ENCODE measurements at places on chromosomes 6 and 20.

DNA sequence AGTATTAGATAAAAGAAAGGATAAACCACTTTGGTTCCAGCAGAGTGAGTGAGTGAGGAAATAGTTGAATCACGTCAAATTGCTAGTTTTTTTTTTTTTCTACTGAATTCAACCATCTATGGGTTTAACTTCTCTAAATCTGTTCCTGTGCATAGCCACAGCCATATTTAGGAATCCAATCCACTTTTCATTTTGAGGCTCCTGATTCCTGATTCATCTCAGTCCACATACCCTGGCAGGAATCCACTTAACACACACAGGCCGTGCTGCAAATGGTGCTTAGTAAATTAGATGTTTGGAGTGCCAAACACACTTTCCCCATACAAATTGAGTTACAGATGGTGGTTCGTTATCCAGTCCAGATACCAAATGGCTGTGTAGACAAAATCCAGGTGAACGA is 220.3 kb downstream of the ALDH8A1 start:
- DNase-seq = no peak

GRCh38 chr6:110511401-110511800 is 35.0 kb upstream of the SLC22A16 start:
- no peak for DNase-seq

DNA sequence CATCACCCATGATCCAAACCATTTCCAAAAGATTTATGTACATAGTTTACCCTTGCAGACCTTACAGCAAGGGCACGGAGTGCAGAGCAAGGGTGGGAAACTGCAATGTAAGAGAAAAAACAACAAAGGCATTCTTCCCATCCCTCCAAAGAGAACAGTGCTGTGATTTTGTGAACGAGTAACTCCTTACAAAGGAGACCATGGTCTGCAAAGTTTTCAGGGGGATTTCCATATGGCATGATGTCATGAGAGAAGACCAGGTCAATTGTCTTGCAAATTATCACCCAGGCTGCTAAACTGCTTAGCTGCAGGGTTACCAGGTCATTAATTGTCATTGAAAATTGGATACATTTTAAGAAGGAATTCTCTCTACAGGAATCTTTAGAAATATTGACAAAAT is 58.3 kb downstream of the LAMP5 start:
- no peak for DNase-seq

GRCh38 chr6:86966271-86966670 is 28.9 kb downstream of the HTR1E start:
- no peak for DNase-seq

GRCh38 chr6:139271056-139271455 is 20.7 kb downstream of the TXLNB start:
- DNase-seq = no peak

DNA sequence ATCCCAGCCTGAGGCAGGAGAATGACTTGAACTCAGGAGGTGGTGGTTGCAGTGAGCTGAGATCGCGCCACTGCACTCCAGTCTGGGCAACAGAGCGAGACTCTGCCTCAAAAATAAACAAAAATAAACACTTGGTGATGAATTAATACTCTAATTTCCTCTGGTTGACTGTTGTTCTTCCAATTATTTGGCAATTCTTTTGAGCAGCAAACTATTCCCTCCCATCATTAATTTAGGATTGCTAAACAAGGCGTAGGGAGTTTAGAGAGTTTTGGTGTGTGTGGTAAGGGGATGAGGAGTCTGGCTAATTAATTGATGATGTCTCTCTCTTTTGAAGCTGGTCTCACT is 2.7 kb upstream of the ID1 start:
- no peak for DNase-seq

DNA sequence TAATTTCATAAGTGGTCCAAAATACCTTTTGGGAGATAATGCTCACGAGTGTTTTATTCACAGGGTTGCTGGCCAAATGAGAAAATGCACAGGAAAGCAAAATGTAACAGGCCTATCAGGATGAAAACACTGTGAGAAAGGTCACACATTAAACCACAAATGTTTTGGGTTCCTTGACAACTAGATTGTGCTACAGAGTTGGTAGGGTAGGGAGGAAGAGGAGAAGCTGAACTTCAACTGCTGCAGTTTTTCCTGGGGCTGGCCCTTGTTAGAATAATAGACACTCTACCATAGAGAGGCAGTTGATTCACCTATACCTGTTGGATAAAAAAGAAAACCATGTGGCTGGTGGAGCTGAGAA is 28.1 kb upstream of the PAQR8 start:
- no peak for DNase-seq

GRCh38 chr20:38242848-38243708 is 17.5 kb downstream of the KIAA1755 start:
- peak; percentile 64 for DNase-seq

DNA sequence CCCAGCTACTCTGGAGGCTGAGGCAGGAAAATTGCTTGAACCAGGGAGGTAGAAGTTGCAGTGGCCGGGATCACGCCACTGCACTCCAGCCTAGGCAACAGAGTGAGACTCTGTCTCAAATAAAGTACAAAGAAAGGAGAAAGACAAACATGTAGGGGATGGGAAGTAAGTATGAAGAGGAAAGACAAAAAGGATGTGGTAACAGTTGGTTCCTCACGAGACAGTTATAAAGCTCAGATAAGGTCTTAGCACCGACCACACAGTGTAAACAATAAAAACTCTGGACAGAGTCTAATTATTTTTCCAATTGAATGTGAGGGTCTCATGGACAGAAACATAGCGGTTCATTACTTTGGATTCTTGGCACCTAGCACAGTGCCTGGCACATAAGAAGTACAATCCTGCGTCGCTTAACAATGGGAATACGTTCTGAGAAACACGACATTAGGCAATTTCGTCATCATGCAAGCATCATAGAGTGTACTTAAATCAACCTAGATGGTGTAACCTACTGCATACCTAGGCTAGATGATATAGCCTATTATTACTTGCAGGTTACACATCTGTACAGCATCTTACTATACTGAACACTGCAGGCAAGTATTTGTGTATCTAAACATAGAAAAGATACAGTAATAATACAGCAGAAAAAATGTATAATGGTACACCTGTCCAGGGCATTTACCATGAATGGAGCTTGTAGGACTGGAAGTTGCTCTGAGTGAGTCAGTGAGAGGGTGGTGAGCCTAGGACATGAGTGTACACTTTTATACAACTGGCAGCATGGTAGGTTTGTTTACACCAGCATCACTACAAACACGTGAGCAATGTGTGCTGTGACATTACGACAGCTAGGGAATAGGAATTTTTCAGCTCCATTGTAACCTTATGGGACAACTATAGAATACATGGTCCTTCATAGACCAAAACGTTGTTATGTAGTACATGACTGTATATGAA is 38.2 kb downstream of the MBOAT1 start:
- DNase-seq = no peak

GRCh38 chr6:28291573-28291972 is 10.2 kb downstream of the PGBD1 start:
- no peak for DNase-seq

GRCh38 chr6:17871189-17871519 is 116.3 kb downstream of the KIF13A start:
- no peak for DNase-seq

DNA sequence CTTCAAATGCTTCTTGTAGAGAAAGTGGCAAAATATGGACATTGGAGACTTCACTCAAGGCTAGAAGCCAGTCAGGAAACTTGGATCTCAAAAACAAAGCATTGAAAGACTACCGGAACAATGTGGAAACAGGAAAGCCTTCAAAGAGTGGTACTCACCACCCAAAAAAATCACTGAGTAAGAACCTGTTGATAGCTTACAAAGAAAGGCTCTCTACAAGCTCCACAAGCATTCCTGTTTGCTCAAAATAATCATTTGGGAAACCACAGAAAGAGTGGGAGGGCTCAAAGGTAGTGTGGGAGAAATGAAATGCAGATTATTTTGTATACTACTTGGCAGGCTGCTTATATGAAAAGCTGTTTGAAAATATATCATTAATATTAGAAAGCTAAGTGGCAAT is 9.5 kb upstream of the DST start:
- DNase-seq = no peak

DNA sequence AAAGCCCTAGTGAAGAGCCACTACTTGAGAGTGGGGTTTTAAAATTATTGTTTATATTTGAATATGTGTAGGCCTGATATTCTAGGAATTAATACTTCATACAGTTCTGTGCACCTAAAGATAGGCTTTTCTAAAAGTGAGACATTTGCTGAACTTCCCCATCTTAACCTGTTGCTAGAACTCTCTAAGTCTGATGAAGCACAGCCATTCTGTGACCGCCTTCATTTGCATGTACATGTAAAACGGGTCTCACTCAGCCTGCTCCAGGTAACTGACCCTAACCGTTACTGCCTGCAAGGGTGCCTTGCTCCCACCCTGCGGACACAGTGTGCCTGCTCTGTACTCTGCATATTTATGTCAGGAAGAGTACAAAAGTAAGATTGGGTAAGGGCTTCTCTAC is 44.3 kb upstream of the IRF4 start:
- DNase-seq = no peak
